ENCODE measurements at places on chromosomes 5 and 9.

DNA sequence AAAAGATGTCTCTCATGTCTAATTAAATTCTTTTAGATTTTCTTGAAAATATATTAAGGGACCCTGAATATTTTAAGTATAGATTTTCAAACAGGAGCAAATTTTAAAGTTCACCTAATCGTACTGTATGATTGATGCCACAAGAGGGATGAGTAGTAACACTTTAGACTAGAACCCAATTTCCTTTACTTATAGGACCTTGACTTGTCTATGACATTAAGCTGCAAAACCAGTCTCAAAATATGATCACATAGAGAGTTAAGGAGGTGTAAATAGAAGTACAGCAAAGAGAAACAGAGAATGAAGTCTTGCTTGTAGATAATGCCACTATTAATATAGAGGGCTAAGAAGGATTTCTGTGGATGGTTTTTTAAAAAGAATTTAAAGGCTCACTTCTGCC is 312.9 kb upstream of the PRR16 start:
- DNase-seq = no peak

DNA sequence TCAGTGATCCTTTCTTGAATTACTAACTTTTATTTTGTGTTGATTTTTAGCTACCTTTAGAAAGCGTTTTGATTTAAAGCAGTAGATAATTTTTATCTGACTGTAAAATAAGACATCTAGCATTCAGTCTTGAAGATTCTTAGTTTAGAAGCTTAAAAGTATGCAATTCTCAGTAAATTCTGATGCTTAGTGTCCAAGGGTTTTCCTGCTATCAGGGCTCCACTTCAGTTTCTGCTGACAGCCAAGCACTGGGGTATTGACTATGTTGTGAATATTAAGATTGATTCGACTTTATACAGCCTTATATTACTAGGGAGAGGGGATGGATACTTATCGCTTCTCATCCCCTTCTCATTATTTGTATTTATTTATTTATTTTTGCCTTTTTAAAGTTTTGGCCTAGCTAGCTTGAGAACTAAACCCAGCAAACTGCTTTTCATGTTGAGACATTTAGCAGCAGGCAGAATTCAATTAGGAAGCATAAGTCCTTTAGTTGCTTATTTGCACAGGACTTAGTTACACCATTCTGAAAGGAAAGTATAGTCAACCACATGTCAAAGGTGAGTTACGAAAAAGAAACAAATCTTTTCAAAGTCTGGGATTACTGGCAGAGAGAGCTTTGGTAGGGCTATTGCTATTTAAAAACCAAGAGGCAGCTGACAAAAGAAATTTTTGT is 2.9 kb downstream of the PBX3 start:
- no peak for DNase-seq

DNA sequence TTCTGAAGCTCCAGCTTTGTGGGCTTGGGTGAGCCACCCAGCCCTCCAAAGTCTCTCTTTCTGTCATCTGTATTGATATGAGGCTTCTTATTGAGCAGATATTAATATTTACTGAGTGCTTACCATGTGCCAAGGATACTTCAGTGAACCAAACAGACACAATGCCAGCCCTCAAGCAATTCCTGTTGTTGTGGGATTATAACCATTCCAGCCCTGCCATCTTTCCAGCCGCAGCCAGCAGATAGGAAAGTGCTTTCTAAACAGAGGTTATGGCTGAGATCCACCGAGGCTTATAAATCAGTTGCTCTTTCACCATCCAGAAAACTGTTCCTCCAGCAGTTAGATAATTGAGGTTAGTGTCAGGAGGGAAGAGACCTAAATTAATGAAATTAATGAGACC is 137.7 kb upstream of the ALDH1B1 start:
- DNase-seq = no peak

DNA sequence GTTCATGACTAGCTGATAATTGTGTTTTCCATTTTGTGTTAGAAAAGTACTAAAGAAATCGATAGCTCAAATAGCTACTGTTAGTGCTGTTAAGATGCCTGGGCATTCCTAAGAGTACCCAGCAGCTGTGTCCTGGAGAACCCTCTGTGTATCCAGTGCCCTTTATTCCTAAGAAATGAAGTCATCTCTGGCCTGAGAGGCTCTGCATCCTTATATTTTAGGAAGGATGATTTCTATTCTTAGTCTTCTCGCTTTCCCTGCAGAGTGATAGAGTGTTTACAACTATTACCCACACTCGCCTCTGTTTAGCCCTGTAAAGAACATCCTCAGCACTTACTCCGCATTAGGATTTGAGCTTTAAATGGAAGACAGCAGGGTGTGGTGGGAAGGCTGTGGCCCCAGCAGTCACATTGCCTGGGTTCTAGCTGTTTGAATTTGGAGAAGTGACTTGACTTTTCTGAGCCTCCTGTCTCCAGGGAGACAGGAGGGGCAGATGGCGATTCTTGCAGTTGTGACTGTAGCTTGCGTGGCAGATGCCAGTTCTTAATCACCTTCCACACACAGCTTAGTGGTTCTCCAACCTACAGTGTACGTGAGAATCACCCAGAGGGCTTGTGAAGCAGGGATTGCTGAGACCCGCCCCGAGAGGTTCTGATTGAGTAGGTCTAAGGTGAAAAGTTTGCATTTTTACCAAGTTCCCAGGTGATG is 177.2 kb upstream of the PITX1 start:
- no peak for DNase-seq

- no peak for DNase-seq
Observed at GRCh38 chr9:19424176-19424779, 15.5 kb downstream of the ACER2 start.

GRCh38 chr9:68704814-68705530 is at the start of gene PIP5K1B:
Gene PIP5K1B, plus strand, starts transcription at chr9:68705240. Its CDS starts 117,375 bp downstream, at chr9:68822615.
- DNase-seq = no peak

GRCh38 chr5:14332746-14333145 is 189.6 kb downstream of the TRIO start:
- DNase-seq = no peak

GRCh38 chr5:72107901-72108201 is 576 bp downstream of the MAP1B start:
- no peak for DNase-seq

DNA sequence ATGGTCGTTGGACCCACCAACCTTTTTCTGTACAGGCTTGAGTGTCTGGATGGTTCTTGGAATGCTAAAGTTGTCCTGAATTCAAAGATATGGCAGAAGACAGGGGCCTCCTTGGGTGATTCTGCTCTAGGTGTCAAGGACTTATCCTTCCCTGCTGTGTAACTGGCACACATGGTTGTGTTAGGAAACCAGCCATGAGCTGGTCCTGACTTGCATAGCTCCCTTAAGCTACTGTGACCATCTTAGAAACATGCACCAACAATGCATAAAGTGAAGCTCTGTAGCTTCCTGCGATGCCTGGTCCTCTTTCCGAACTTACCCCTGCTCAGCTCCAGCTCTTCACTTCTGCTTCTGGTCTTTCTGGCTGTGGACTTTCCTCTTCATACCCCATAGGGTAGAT is 224.6 kb downstream of the TLE4 start:
- DNase-seq = no peak

GRCh38 chr5:158466191-158466590 is 607.2 kb upstream of the CLINT1 start:
- no peak for DNase-seq

Data from activated T-helper 1 cell treated with anti-CD3 and anti-CD28 coated beads, Interleukin-2, amount 50 U/mL, for 16 hours (primary cell).